ENCODE measurements at places on chromosomes 3 and 15.

DNA sequence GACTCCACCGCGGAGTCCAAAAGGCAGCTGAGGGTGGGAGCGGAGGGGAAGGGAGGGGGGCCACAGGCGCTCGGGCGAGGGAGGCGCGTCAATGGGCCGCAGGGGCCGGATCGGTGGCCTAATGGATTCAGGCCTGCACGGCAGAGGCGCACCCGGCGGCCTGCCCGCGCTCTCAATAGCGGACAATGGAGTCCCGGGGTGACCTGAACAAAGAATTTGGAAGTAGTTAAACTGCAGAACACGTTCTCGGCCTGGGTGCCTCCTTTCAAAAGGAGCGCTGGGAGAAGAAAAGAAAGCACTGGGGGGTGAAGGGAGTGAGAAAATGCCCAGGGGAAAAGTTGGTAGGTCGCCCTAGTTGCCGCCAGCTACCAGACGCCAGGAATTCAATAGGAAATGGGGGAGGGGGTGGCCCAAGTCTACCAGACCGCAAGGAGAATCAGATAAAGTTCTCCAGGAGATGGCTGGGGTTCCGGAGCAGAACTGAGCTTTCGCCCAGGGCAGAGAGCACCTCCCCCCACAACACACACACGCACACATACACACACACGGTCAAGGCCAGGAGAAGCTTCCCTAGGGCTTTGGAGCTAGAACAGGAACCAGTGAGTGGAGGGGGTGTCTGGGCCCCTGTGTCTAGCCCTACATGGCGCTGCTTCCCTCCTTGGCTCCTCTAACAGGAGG, 25.8 kb upstream of the POLG start:
- no peak for DNase-seq

- peak; percentile 88 for DNase-seq
Measured at GRCh38 chr15:48682942-48683651, 37.6 kb upstream of the FBN1 start.

DNA sequence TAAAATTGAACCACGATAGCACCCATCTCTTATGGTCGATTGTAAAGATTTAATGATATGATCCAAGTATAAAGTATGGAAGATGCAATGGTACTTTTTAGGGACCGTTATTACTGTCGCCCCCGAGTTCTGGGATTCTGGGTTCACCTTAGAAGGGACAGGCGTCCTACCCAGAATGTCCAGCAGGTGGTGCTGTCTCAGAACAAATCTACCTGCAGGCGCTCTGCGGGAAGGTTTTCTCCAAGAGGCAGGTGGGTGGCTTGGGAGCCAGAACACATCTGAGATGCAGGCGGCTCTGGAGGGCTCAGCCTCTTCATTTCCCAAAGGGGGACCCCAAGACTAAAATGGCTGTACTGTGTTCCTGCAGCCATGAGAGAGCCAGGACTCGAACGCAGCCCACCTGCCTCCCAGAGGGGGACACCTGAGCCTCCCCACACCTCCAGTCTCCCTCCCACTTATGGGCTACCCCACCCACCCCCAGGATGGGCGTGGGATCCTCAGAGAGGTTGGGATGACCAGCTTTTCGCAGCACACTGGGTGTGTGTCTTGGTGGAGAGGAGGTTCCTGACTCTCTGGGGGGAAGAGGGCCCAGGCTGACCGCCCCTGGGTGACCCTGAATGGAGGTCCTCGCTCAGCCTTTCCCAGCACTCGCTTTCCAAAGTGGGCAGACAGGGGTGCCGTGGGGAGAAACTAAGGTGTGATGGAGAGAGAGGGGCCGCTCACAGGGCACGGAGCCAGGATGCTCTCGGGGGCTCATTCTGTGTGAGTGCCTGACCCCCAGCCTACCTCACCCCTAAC, 28.1 kb upstream of the CORO2B start:
- peak; percentile 33 for DNase-seq

GRCh38 chr15:73955861-73956742, 29.8 kb downstream of the LOXL1 start:
- no peak for DNase-seq

GRCh38 chr3:69120879-69121464, 1.4 kb downstream of the LMOD3 start:
- DNase-seq: peak; percentile 79

DNA sequence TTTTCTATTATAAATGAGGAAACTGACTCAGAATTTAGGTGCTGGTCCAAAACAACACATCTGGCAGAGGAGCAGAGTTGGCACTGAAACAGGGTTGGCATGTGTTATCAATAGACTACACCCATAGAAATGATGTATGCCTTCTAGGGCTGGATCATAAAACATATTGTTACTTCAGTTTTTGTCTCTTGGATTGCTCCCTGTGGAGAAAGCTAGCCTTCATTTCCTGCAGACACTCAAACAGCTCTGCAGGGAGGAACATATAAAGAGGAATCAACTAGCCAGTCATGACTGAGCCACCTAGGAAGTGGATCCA, 507 bp upstream of the MRPL3 start:
- no peak for DNase-seq
